ENCODE measurements at places on chromosomes 7 and 10.

DNA sequence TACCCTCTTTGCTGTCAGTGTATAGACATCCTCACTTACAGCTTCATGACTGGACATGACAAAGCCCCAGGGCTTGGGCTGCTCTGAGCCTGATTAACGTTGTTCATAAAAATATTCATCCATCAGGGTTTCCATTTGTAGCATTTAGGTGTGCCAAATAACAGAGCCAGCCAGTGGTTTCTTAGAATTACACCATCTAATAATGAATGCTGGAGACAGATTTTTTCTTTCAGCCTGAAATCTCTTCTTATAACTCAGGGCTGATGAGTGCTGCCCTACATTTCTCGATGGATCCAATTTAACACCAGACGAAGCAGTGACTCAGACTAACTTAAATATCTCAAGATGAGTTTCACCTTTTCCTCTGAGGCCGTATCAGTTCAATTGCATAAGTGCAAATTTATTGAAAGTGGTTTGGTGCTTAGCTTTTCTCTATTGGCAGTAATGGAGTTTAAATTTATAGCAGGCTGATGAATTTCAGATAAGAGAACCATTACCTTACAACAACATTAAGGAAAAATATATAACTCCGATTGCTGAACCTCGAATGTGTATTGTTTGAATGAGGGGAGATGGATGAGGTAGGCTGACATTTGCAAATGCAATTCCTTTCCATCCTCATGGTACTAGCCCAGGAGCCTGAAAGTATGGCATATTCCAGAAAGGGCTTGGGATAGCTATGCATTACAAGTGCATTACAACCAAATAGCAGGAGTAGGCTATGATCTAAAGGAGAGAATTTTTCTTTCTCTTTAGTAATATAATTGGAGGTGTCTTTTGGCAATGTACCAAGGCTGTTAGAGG, 900.6 kb downstream of the KCNMA1 start:
- DNase-seq: no peak

GRCh38 chr10:1184541-1185430, 128.6 kb downstream of the WDR37 start:
- no peak for DNase-seq

DNA sequence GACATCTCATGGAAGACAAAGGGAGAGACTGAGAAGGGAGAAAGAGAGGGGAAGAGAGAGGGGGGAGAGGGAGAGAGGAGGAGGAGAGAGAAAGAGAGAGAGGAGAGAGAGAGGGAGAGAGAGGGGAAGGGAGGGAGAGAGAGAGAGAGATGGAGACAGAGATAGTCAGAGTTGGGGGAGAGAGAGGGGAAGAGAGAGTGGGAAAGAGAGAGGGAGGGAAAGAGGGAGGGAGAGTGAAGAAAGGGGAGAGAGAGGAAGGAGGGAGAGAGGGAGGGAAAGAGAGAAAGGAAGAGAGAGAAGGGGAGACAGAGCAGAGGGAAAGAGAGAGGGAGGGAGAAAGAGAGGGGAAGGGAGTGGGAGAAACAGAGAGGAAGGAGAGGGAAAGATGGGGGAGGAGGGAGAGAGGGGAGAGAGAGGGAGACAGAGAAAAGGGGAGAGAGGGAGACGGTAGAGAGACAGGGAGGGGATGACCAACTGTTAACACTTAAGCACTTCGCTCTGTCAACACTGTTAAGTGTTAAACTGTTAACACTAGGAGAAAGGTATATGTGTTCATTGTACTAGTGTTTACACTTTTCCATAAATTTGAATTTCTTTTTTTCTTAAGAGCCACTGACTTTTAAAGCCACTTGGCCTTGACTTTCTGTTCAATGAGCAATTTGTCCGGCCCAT, 21.8 kb upstream of the SDK1 start:
- no peak for DNase-seq

- no peak for DNase-seq
These were observed 33.0 kb downstream of the JAKMIP3 start for GRCh38 chr10:132098539-132099388.

DNA sequence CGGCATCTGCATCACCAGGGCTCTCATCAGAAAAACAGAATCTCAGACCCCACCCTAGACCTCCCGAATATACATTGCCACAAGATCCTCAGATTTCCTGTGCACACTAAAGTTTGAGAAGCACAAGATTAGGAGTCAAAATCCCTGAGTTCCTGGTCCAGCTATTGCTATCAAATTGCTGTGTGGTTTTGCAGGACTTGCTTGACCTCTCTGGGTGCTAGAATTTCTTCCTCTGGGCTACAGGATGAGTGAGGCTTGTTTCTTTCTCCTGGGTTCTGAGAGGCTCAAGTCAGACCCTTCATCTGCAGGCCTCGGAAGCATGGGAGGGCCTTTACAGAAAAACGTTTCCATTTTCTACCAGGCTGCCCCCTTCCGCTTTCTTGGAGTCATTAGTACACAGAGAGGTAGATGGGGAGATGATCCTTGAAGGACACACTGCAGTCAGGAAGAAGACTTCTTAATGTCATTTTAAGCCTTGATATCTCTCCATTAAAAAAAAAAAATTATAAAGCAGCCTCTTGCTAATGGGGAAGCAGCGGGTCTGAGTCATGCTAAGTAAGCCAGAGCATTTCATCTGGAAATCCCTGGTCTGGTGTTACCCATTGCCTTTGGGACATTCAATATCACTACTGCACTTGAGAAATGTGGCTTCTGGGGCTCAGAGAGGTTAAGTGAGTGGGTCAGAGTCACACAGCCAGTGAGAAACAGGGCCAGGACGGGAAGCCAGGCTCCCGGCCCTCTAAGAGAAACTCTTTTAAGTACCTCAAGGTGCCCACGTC, 173.5 kb downstream of the KCNMA1 start:
- DNase-seq: no peak

GRCh38 chr10:120715171-120715570, 136.0 kb upstream of the WDR11 start:
- no peak for DNase-seq

- no peak for DNase-seq
These were observed 16.1 kb upstream of the PCLO start for GRCh38 chr7:83178796-83179195.
